ENCODE measurements at places on chromosomes 3 and 15.
A peak's percentile ranks its signal among the peaks of the same experiment; 100 is the strongest.

DNA sequence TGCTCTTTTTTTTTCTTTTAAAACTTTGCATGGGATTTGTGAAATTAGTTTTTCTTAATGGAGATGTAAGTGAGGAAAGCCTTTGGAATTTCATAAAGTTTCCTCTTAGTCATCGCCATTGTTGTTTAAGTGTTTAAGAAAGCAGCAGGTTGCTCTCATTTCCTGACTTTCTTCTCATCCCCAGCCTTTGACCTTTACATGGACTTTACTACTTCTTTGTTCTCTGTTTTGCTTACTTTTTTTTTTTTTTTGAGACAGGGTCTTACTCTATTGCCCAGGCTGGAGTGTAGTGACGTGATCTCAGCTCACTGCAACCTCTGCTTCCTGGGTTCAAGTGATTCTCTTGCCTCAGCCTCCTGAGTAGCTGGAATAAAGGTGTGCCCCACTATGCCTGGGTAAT, 38.6 kb downstream of the FBXL2 start:
- peak; percentile 38 for DNase-seq

- DNase-seq, result no peak
These were observed 12.2 kb upstream of the POLR2M start for GRCh38 chr15:57694279-57694678.

DNA sequence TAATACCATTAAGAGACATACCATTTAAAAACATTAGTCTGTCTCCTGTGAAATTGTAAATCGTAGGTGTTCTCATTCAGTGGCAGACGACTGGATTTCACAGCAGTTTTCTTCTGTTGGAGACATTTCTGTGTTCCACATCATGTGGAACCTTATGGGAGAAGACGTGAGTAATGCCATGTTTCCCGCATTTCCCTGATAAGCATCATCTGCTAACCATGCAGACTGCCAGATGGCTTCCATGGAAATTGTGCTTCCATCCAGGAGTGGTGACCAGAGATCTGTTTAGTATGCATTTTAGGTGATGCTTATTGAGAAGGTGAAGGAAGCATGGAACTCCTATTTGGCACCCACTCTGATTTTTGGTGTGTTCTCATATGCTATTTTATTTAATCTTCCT, 28.4 kb upstream of the ST3GAL6 start:
- no peak for DNase-seq

- no peak for DNase-seq
These were observed 97.1 kb upstream of the NR2E3 start for GRCh38 chr15:71713191-71713809.

DNA sequence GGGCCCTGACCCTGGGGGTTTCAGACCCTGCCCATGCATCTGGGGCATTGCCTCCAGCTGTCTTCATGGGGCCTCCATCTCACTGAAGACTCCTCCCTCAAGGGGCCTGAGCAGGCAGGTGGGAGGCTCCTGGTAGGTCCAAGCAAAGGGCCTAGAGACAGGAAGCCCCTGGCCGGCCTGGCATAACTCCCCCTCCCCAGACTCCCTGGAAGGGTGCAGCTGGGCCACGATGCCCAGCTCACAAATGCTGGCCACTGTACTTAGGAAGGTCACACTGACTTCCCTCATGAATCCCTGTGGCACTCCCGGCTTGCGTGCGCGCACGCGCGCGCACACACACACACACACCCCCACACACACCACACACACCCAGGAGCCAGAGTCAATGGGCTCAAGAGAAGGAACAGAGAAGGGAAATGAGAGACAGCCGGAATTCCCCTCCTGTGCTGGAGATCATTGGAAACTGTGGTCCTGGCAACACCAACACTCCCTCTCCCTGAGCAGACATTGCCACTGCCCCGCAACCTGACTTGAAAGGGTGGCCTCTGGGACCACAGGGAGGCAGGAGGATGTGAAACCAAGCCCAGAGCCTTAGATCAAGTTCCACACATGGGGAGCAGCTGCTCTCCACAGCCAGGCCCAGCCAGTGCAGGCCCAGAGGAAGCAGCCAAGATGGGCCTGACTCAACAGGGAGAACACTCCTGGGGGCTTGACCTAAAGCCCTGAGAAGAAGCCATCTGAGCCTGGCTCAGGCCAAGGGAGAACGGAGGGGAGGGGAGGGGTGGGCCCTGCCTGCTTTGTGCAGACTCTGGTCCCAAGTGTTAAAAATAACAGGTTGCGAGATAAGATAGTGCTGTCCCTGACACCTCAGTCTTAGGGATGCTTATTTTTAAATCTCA, 69.7 kb downstream of the SCN5A start:
- no peak for DNase-seq

- no peak for DNase-seq
These were observed 137.5 kb downstream of the MAGI1 start for GRCh38 chr3:65901226-65901625.

DNA sequence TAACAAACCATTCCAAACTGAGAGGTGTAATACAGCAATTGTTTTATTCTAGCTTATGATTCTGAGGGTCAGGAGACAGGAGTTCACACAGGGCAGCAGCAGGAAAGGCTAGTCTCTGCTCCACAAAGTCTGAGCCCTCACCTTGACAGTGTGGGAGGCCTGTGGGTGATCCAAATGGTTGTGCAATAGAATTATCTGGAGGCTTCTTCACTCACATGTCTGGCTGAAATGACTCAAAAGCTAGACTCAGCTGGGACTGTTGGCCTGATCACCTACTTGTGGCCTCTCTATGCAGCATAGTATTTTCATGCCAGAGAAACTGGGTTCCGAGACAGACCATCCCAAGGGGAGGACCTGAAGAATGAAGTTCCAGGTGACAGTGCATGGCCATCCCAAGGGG, 233.9 kb upstream of the UBE2E2 start:
- no peak for DNase-seq

- DNase-seq, result no peak
These were observed 126.7 kb downstream of the LPP start for GRCh38 chr3:188280627-188281026.

GRCh38 chr15:67790610-67791319, 34.5 kb upstream of the SKOR1 start:
- DNase-seq, result no peak

DNA sequence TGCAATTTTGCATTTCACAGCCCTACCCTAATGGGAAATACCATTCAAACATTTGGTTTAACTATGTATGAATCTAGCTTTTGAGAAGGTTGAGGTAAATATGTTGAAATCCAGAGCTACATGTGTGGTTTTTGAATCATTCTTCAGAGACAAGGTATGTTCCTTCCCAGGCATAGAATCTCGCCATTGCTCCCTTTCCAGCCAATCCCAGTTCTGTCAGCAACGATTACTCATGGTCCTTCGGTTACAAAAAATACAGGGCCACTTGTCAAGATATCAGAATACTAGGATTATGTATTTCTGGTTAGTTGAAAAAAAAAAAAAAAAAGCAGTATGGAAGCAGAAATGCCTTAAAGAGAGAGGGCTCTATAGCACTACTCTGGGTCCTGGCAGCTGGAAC, 182.4 kb downstream of the RBMS3 start:
- DNase-seq, result no peak

DNA sequence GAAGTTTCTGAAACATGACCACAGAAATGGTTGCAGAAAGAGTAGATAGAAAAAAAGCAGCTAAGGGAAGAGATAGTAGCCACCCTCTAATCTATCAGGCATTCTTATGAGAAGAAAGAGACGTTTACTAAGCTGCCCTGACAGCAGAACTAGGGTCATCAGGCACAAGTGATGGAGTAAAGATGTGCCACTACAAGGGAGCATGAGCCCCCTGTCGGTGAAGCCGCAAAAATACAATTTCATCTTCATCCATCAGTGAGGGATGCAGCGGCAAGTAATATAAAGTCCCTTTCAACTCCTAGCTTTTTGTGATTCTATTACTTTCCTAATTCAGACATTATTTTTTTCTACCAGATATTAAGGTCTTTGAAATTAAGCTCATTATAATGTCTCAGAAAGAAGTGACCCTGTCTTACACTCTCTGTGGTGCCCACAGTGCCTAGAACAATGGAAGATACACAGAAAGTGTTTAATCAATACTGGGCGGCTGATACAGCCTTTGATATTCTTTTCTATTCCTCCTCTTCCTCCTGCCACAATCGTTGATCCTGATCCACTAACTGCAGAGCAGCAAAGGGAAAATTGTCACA, 651.6 kb downstream of the NTRK3 start:
- DNase-seq, result no peak

- DNase-seq, result peak; percentile 53
These were observed 118.7 kb upstream of the SMAD3 start for GRCh38 chr15:66946578-66947164.

GRCh38 chr3:38968891-38969290, 82.9 kb downstream of the SCN11A start:
- DNase-seq, result no peak

Measured in astrocyte of the cerebellum (primary cell).